ENCODE measurements at places on chromosomes 4 and X.

- no peak for DNase-seq
Observed at GRCh38 chrX:99939883-99940232, 470.2 kb downstream of the PCDH19 start.

- no peak for DNase-seq
Observed at GRCh38 chr4:38163216-38164006, 203.2 kb downstream of the PTTG2 start.

DNA sequence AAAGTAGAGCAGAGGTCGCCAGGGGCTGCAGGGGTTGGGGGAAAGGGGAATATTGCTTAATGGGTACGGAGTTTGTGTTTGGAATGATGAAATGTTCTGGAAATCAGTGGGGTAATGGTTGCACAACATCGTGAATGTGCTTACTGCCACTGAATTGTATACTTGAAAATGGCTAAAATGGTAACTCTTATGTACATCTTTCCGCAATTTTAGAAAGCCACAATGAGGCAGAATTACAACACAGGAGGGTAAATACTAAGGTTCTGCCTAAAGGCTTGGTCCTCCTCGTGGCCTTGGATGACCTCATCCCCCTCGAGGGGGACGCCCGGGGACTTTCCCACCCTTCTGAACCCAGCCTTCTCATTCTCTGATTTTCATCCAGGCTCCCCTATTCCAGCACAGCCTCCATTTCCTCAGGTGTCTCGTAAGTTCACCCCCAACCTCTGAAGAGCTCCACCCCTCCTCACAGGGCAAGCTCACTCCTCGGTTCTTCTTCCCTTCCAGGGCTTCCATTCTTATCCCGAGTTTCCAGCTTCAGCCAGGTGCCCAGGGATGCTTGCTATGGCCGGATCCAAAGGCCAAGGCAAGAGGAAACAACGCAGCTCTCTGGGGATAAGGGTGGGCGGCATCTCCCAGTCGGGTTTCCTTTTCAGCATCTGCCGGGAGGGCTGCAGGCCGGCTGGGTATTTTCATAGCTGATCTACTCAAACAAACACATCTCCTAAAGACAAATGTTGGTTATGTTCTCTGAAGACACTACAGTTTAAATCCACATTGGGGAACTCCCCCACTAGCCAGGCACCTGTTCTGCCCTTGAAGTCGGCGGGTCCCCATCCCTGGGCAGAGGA lies 71.3 kb upstream of the ACSL1 start:
- no peak for DNase-seq

GRCh38 chr4:39942507-39942906 lies 35.2 kb downstream of the PDS5A start:
- no peak for DNase-seq

- DNase-seq = no peak
Observed at GRCh38 chr4:179989975-179990374, 2253.2 kb upstream of the TENM3 start.

- DNase-seq = no peak
Observed at GRCh38 chr4:57426779-57427395, 316.7 kb upstream of the IGFBP7 start.

- no peak for DNase-seq
Observed at GRCh38 chr4:25310066-25310802, 2.3 kb upstream of the ZCCHC4 start.

- no peak for DNase-seq
Observed at GRCh38 chrX:28321286-28321685, 266.0 kb upstream of the IL1RAPL1 start.

DNA sequence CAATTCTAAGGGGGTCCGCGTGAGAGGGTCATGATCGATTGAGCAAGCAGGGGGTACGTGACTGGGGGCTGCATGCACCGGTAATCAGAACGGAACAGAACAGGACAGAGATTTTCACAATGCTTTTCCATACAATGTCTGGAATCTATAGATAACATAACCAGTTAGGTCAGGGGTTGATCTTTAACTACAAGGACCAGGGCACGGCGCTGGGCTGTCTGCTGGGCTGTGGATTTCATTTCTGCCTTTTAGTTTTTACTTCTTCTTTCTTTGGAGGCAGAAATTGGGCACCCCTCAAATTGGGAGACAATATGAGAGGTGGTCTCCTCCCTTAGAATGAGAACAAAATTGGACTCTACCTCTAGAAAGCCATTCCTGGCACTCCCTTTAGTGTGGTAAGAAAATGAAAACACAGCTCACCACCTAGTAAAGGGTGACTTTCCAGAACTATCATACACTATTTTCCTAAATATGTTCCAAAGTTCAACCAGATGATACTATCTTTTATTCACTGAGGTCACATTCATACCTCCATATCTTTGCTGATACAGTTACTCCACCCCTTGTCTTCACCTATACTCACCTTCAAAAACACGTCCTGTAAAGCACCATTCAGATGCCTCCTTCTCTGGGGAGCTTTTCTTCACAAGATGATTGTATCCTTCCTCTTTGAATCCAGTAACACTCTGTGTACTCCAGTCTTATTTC lies 1058.3 kb upstream of the SLIT2 start:
- no peak for DNase-seq

- peak; percentile 87 for DNase-seq
Observed at GRCh38 chrX:10833299-10834169, 213.1 kb upstream of the MID1 start.

DNA sequence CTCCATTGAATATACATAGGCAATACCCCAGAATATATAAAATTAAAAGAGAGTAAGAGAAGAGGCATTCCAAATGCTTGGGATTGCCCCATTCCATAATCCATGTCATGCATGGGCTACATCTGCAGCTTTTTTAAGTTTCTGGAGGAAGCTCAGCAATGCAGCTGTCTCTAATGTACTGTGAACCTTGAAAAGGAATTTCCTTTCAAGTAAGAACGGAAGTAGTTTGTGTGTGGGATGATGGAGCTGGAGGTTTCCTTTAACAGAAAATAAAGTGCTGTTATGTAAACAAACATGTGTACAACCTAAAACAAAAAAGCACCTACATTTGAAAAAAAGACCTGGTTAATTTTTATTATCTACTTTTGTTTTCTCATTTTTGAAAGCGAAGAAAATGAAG lies 303.5 kb downstream of the BMPR1B start:
- DNase-seq = no peak

GRCh38 chrX:114073926-114074325 lies 510.0 kb upstream of the HTR2C start:
- no peak for DNase-seq

DNA sequence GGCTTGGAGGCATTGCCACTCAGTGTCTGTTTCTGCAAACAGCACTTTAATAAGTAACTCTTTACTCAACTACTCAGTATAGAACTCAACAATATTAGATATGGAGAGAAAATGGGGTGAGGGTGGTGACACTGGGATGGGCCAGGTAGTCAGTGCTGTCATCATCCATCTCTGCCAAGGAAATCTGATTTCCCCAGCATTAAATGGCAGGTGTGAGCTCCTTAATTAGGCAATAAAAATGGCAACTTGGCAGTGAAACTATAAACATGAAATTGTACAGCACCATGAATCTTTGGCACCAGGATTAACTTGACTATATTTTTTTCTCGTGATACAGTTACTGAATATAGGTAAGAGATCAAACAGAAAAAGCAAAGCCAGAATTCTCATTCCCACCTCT lies 146.2 kb downstream of the GLRA2 start:
- no peak for DNase-seq

- DNase-seq = no peak
Observed at GRCh38 chr4:137116144-137116543, 416.1 kb downstream of the PCDH18 start.

GRCh38 chr4:152594978-152595925 lies 59.4 kb upstream of the FBXW7 start:
- DNase-seq = no peak

GRCh38 chr4:183471946-183472708 lies 27.7 kb downstream of the CDKN2AIP start:
- DNase-seq = no peak

DNA sequence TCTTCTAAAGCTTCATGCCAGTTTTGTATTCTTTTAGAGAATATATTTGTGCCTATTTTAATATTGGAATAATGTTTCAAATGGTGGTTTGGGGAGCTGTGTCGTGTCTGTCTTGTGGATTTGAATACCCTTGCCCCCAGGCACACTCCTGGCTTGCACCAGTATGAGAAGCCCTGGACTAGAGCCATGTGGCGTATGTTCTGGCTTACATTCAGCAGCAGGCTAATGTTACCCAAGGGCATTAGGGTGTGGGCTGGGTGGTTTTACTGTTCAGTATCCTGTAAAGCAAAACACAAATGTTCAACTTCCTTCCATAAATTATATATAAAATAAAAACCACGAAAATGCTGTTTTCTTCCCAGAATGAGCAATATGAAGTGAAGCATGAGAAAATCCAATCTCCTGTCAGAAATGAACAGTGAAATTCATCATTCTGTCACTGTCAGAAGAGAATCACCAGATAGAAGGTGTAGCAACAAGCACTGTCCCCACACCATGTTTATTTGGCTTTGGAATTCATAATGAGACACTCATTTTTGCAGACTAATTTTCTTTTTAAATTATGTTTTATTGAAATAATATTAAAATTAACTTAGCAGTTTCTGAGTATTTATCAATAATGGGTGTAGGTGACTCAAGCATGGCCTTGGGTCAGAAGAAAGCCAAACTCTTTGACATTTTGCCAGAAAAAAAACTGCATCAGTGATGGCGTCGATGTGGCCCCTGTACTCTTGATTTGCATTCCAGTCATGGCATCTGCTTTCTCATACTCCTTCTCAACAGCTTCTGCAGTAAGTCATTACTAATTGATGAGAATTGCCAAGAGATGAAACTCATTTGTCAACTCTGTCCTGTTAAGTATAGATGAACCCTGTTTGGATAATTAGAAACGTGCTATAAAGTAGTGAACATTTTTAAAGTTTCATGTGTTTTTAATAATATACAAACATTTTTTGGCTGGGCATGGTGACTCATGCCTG lies 43.8 kb downstream of the WWC2 start:
- no peak for DNase-seq

DNA sequence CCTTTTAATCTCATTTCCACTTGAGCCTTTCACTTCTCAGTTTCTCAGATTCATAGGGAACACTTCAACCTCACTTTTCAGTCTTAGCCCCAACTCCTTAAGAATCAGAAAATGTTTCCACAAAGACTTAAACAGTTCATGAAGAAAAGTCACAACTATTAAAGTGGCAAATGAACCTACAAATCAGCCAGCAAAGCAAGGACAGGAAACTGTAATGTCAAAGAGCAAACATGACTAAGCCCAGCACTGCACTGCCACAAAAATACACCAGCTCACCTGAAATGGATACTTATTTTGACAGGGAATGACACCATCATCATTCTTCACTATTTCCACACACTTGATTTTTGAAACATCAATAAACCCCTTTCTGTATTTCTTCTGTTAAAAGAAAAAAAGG lies 41.8 kb upstream of the TXK start:
- DNase-seq = no peak

All from vagina (tissue), 2 donors.